Tongue (tissue), 3 donors: ENCODE measurements at places on chromosomes 6 and 20.

DNA sequence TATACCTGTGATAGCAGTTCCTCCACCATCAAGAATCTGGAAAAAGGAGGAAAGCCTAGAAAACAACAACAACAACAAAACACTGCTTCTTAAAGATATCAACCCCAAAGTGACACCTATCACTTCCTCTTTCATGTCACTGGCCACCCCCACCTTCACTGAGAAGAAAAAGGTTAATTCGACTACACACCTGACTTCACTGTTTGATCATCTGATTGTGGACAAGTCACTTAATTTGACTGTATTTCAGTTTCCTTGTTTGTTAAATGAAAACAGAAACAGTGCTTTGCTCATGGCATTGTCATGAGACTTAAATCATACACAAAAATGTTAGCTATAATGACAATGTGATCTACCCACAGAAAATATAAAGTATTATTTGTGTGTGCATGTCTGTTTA, 280.6 kb upstream of the SULF2 start:
- DNase-seq: no peak

GRCh38 chr6:94902974-94903628, 674.2 kb upstream of the MANEA start:
- DNase-seq: no peak

DNA sequence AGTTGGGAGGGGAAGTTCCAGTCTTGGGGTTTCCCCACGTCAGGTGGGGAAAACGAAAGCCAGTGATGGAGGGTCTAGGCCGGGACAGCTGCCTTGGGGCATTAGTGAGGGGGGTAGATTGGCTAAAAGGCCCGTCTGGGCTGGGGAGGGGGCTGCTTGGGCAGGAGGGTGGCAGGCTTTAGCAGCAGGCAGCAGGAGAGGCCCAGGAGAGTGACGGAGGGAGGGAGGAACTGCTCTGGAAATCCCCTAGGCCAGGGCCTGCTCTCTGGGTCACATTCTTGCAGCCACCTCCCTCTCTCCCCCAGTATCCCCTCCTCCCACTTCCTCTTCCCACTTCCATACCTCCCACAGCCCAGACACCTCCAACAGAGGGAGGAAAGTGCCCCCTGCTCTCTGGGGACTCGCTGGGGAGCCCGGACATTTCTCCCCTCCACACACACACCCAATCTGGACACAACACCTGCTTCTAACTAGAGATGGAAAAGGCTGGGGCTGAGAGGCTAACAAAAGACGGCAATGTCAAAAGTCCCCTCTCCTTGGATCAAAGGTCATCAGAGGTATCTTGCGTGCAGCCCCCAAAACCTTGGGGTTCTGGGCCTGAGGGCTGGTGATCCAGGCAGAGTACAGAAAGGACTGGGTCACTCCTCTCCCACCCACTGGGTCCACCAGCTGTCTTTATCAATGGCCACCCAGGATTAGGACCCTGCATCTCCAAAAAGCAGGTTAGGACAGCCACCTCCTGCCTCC, 1.8 kb downstream of the NFKBIE start:
- DNase-seq: no peak

DNA sequence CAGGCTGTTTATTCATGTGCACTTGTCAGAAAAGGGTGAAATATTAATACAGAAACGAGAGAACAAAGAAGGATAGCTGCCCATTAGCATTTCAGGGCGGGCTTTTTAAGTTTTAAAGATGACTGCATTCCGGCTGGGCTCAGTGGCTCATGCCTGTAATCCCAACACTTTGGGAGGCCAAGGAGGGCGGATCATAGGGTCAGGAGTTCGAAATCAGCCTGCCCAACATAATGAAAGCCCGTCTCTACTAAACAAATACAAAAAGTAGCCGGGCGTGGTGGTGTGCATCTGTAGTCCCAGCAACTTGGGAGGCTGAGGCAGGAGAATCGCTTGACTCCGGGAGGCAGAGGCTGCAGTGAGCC, 130.5 kb downstream of the HFE start:
- peak; percentile 62 for DNase-seq

GRCh38 chr6:88605271-88605670, 358.1 kb downstream of the RNGTT start:
- DNase-seq: no peak

DNA sequence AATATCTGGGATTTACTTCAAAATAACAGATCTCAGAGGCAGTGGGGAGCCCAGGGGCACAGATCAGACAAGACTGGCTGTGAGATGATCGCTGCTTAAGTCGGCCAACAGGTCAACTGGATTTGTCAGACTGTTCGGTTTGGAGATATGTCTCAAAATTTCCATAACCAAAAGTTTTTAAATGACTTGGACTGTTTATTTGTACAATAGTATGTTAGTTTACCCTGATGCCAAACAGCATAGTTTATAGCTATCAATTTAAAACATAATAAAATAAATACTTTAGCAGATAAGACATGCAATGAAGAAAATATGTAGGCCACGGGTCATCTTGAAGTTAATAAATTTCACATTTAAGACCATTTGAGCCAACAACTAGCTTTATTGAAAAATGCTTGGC, 126.7 kb downstream of the IRF4 start:
- no peak for DNase-seq

- peak; percentile 64 for DNase-seq
Measured at GRCh38 chr6:119742188-119742803, 392.7 kb upstream of the MAN1A1 start.

GRCh38 chr20:2804852-2805688, 4.6 kb upstream of the CPXM1 start:
- DNase-seq: no peak

DNA sequence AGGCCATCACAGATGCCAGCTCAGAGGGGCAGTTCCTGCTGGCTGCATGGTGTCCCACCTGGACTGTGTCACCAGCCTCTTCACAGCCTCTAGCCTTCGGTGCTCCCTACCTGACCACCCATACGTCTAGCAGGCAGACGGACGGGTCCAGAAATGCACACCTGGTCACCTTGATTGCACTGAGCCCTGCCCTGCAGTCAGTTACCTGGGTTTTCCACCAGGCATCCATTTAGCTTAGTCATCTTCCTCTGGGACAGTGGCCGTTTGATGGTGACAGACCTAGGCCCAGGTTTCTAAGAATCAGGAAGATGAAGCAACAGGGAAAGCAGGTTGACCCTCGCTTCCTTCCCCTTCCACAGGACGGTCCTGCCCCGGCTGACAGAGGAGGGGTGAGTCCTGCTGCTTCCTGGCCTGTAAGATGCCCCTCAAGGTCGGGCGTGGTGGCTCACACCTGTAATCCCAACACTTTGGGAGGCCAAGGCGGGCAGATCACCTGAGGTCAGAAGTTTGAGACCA, 9.8 kb upstream of the BPI start:
- DNase-seq: no peak

GRCh38 chr20:14259689-14260088, 77.7 kb downstream of the FLRT3 start:
- peak; percentile 17 for DNase-seq

DNA sequence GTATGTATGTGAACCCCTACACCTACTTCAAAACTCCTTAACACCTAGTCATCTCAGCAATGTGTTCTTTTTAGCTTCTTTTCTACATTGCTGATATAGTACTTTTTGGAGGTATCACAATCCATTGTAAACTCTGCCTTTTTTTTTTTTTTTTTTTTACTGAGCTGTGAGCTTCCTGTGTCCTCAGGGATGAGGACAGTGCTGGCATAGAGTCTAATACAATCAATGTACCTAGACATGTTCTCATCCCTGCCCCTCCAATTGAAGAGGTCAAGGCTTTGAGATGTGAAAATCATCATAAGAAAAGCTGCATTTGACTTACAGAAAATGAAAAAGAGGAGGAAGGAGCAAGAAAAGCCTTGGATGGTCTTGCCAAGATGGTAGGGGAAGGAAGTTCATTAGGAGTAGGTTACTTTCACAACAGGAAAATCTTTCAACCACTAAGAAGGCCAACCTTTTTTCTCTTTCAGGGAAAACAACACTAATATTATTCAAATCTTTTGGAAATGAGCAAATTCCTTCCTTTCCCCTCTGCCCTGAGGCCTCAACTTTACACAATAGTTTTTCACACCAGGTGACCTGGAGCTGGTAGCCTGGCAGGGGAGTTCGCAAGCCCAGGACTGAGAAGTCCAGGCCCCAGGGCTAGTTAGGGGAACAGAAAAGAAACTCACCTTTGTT, 2.8 kb upstream of the JARID2 start:
- DNase-seq: no peak

DNA sequence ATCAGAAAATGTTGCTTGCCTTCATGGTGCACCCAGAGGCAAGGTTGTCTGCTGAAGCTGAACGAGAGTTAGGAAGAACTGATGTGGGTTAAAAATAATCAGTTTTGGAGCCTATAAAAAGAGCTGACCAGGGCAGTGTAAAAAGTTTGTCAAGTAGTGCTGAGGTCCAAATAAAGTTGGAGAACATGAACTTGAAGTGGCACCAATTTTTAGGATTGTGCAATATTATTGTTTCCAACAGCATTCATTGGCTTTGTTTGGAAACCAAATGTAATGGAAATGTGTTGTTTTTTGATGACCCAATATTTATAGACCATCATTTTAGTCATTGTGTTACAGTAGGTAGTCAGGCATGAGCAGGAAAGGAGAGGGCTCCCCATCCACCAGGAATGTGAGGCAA, 55.7 kb downstream of the GPR63 start:
- DNase-seq: no peak

DNA sequence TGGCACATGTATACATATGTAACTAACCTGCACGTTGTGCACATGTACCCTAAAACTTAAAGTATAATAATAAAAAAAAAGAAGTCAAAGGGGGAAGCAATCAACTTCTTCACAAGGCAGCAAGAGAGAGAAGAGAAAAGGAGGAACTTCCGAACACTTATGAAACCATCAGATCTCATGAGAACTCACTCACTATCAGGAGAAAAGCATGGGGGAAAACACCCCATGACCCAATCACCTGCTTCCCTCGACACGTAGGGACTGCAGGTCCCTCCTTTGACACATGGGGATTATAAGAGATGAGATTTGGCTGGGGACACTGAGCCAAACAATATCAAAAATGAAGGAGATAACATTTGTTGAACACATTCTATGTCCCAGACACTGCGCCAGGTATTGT, 94.8 kb upstream of the PHACTR1 start:
- DNase-seq: no peak

DNA sequence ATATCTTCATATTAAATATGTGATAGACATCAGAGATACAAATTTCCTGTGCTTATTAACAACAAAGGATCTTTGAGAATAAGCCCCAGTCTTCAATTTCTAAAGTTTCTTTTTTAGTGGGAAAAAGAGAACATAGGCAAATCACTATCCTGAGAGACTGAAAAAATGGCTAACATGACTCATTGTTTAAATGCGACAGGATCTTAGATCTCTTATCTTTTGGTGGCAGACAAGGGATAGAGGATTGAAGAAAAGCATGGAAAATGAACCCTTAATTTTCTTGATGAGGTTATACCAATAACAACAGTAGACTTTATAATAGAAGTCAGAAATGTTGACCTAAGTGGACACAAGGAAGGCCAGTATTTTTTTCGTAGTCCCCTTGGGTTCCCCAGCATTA, 178.6 kb upstream of the MAP3K7 start:
- no peak for DNase-seq
